CD8-positive, alpha-beta memory T cell (primary cell): ENCODE measurements at places on chromosomes 16 and 17. TPM values are rescaled to one million over a fixed set of nuclear protein-coding genes. Genes with fewer than 3 reads are reported as not detected.

Gene MVP
- 155 TPM for polyA plus RNA-seq

DNA sequence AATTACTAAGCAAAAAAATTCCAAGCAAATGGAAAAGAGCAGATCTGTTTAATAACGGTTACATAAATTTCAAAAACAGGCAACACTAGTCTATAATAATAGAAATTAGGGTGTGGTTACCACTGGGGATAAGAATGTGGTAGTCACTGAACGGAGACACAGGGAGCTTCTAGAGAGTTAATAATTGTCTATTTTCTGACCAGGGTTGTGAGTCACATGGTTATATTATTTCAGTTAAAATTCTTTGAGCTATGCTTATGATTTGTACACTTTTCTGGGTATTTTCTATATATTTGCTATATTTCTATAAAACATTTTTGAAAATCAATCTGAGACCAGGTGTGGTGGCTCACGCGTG, 433.9 kb upstream of the MAF start:
- no peak for DNase-seq
- H3K4me1 ChIP-seq, result no peaks in the 10 kb centered on the region
- no peak overlapping the region for H3K4me3 ChIP-seq
- H3K27ac ChIP-seq, result no peak overlapping the region

- no peaks in the 10 kb centered on the region for H3K36me3 ChIP-seq
- H3K4me3 ChIP-seq, result no peak overlapping the region
- DNase-seq, result no peak
Observed at GRCh38 chr17:47315451-47316266, 8.1 kb upstream of the EFCAB13 start.

Gene HOXB4
- polyA plus RNA-seq, result 0.33 TPM

- no peak for DNase-seq
- H3K4me1 ChIP-seq, result no peaks in the 10 kb centered on the region
- no peaks in the 10 kb centered on the region for H3K27me3 ChIP-seq
- H3K27ac ChIP-seq, result no peak overlapping the region
- no peaks in the 10 kb centered on the region for H3K36me3 ChIP-seq
- no peak overlapping the region for H3K4me3 ChIP-seq
Observed at GRCh38 chr17:16935786-16936185, 36.1 kb downstream of the TNFRSF13B start.

Gene MYO15A
- polyA plus RNA-seq, result 0.54 TPM

- H3K4me1 ChIP-seq, result no peaks in the 10 kb centered on the region
- no peak overlapping the region for H3K27ac ChIP-seq
- H3K36me3 ChIP-seq, result no peaks in the 10 kb centered on the region
- H3K27me3 ChIP-seq, result peaks cover 14% of the 10 kb centered on the region
- DNase-seq, result no peak
- H3K4me3 ChIP-seq, result no peak overlapping the region
Observed at GRCh38 chr17:74566132-74566753, 1.1 kb downstream of the CD300H start.

DNA sequence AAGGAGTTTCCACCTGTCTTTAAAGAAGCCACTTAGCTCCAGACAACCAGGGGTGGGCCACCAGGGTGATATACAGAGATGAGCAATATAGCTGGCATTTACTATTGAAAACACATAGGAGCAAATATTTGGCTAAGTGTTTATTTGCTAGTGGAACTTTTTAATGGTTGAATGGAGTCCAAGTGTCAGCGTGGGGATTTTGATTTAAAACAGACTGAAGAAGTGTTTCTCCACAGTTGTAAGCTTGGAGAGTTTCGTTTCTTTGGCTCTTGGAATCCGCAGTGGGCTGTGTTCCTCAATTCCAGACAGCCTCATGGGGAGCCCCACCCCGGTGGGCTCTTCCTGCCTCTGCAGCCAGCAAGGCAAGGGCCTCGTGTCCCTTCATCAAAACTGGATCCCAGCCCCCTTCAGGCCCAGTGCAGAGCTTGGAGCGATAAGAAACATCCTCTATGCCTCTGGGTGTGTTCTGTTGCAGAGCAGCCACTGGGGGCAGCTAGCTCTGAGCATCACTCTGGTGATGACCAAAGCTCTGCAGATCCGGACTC, 36.1 kb downstream of the NOG start:
- H3K27ac ChIP-seq, result no peak overlapping the region
- H3K27me3 ChIP-seq, result no peaks in the 10 kb centered on the region
- no peaks in the 10 kb centered on the region for H3K4me1 ChIP-seq
- no peak for DNase-seq
- no peaks in the 10 kb centered on the region for H3K36me3 ChIP-seq
- no peak overlapping the region for H3K4me3 ChIP-seq

DNA sequence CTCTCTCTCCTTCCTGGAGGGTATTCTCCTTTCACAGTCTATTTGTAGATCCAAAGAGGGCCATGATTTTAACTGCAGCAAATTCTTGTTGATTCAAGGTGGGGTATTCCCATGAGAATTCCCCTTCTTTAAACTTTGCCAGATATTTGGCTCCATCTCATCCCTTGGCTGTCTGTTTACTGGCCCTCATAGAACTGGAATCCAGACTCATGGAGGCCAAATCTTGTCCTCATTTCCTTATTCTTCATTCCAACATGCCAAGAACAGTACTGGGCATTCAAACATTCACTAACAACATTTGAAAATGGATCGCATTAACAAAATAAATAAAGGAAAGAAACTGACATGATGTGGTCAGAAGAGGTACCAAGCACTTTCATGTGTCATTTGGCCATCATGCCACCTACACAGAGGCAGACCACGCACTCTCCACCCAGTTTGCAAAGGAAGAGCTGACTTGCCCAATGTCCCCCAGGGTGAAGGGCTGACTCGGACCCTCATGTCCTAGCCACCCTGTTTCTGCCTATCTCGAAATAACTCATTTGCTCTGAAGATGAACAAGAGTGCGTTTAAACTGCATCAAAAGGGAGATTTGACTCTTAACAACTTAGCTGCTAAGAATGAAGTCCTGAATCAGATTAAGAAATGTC, 23.1 kb upstream of the SLC35B1 start:
- DNase-seq, result no peak
- H3K27ac ChIP-seq, result peak overlapping the region; percentile 8

GRCh38 chr17:74307984-74308773, 17.8 kb upstream of the KIF19 start:
- H3K27me3 ChIP-seq, result no peaks in the 10 kb centered on the region
- no peak overlapping the region for H3K4me3 ChIP-seq
- H3K36me3 ChIP-seq, result no peaks in the 10 kb centered on the region
- DNase-seq, result no peak
- H3K4me1 ChIP-seq, result no peaks in the 10 kb centered on the region
- H3K27ac ChIP-seq, result no peak overlapping the region

Gene CACNA1G
- polyA plus RNA-seq, result not detected

- no peaks in the 10 kb centered on the region for H3K27me3 ChIP-seq
- no peaks in the 10 kb centered on the region for H3K36me3 ChIP-seq
- H3K4me1 ChIP-seq, result no peaks in the 10 kb centered on the region
- H3K4me3 ChIP-seq, result no peak overlapping the region
- DNase-seq, result no peak
Observed at GRCh38 chr17:27506348-27507218, 50.3 kb downstream of the KSR1 start.

Gene NAA60
- 65.5 TPM for polyA plus RNA-seq
